CD4-positive, alpha-beta T cell treated with Interferon gamma for 1 hour (primary cell): ENCODE measurements at places on chromosomes 1 and 21.

DNA sequence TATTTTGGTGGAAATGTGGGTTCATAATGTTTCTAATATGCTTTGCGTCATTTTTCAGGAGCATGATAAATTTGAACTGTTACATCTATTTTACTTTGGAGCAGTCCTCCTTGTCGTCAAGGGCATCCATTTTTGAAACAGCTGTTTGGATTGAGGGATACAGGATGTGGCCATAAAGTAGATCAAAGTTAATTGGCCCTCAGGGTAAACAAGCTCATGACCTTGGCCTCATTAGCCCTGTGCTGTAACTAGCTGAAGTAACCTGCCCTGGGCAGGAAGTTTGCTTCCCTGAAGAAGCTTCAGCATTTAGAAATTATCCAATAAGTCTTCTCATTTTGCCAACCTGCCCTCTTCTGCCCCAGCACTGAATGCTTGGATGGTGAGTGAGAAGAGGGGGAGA lies 24.8 kb upstream of the RGL1 start:
- DNase-seq = no peak

DNA sequence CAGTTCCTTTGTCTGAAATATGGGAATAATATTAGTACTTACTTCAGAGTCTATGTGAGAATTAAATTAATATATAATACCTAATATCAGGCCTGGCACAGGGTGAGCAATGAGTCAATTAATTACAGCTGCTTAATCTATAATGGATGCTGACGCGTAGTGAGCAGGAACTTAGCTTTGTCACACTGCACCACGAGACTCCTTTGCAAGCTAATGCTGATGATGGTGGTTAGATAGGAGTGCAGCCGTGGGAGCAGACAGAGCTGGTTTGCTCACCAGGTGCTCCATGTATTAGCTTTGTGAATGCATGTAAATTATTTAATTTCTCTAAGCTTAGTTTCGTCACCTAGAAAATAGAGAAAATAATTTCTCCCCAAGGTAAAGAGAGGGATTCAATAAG lies 35.1 kb downstream of the KCNJ15 start:
- DNase-seq = no peak

DNA sequence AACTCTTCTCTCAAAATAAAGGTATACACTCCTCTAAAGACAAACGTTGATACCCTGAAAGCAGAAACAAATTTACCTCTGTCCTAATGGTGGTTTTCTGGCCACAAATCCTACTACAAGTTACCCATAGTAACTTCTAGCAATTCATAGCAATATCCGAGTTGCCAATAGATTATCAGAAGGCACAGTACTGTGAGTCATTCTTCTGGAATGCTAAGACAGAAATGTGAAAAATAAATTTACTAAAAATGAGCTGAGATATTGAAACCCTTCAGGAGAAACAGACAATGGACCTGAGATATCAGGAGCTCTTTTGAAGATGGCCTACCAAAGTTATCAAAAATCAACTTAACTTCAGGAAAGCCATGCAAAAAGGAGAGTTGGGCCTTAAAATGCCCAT lies 715.0 kb upstream of the ADAMTS5 start:
- DNase-seq = no peak

GRCh38 chr1:171501305-171502024 lies 16.1 kb downstream of the PRRC2C start:
- no peak for DNase-seq

DNA sequence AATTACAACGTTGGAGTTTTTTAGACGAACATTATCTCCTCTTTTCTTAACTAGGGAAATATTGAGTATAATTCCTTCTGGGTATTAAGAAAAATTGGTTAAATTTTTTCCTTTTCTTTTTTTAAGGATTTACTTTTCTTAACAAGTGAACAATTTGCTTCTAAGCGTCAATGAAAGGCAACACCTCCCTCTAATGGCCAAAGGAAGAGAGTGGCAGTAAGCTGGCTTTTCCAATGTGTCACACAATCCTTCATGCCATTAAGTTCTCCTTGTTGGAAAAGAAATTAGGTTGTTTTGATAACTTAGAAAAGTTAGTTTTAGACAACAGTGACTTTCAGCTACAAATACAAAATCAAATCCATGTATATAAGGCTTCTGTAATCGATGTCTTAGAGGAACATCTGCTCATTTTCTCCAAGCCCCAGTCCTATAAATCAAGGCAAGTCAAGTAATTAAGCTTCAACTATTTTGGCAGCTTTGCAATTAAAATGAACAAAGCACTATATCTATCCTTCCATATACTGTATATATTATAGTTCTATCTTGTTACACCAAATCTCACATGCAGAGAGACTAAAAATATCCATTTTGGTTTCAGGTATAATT lies 62.8 kb downstream of the EDEM3 start:
- DNase-seq = no peak

GRCh38 chr1:156419854-156420204 lies 50.8 kb downstream of the RHBG start:
- peak; percentile 28 for DNase-seq

DNA sequence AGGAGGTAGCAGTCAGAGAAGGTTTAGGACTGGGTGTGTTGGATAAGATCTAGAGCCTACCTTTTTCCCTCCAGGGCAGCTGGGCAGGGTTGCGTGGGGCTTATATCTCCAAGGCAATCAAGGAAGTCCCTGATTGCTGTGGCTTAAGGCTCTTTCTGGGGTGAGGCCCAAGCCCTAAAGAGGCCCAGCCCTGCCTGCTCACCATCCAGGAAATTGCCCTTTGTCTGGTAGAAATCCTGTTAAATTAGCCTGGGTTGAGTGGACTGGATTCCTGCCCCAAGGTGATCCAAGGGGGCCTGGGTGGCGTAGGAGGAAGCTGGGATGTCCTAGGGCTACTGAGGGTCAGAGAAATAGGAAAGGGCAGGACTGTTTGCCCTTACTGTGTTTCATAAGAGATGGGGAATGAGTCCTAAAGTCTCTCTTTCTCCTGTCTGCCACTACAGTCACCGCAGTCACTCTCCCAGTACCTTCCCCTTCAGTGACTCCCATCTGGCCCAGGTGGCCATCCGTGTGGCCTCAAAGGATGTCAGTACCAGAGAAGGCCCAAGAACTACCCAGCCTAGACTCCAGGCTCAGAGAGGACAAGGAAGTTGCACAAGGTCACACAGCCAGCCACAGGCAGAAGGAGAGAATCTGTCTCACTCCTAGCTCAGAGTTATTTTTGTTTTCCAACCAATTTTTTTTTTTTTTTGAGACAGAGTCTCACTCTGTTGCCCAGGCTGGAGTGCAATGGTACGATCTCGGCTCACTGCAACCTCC lies 25.8 kb downstream of the MFSD2A start:
- DNase-seq = no peak

GRCh38 chr1:206727981-206728696 lies 42.4 kb upstream of the IL19 start:
- no peak for DNase-seq

GRCh38 chr1:74818661-74819456 lies 85.9 kb downstream of the TYW3 start:
- DNase-seq = no peak

- no peak for DNase-seq
These were observed 127.9 kb downstream of the CLIC6 start for GRCh38 chr21:34796518-34797200.

DNA sequence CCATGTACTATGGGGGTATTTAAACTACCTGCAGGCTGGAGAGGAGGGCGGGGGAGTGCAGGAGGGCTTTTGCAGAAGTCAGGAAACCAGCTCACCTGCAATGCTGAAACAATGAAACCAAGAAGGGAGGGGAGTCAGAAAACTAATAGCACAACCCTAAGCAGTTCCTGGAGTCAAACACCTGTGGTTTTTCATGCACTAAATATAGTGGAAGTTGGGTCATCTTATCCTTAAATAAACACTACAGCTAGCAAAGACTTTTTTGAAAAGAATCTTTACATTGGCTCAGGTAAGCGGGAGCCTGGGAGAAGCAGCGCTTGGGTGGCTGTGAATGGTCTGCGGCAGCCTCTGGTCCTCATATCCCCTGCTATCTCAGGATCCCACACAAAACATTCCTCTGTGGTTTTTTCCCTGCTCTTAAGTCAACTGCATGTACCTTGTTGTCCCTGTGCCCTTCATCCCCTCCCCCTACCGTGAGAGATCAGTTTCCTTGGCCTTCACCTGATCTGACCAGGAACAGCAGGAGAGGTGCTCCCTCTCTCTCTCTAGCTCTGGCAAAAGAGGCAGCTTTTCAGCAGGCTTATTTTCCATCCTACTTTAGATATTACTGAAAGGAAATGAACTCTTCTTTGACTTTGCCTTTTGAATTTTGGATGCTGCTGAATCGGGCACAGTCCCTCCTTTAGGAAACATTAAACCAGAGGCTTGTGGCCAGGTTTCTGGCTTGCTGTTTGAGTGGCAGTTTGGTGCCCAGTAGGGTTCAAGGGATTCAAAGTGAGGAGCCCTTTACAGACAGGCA lies 26.6 kb downstream of the TENT5C start:
- no peak for DNase-seq

- DNase-seq = peak; percentile 87
These were observed 8.0 kb upstream of the TNFRSF14 start for GRCh38 chr1:2548068-2548589.

- no peak for DNase-seq
These were observed 1.0 kb downstream of the CCDC24 start for GRCh38 chr1:43992232-43992995.

GRCh38 chr1:214540324-214540723 lies 11.1 kb downstream of the PTPN14 start:
- DNase-seq = no peak

GRCh38 chr1:54064299-54064698 lies 10.9 kb downstream of the TCEANC2 start:
- no peak for DNase-seq

DNA sequence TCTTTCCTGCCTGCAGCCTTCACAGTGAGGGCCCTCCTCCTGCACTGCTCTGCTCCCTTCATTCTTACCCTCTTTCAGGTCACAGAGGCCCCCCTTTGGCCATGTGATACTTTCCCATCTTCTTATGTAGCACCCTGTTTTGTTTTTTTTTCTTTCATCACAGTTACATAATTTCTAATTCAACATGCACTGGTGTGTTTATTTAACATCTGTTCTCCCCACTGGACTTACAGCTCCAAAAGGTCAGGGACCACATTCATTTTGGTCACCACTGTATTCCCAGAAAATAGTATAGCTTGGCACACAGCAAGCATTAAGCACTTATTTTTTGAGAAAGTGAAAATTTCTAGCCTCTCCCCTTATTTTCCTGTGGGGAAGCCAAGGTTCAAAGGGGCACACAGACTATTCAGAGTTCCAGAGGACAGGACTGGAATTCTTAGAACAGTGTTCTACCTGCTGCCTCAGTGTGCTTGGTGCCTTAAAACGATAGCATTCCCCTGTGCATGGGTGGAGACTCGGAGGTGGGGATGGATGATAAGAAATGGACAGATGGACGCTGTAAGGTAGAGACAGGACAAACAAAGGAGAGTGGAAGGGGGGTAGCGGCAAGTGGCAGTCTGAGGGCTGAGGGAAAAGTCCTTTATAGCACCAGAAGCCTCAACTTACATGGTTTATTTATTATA lies 5.3 kb downstream of the DENND2D start:
- no peak for DNase-seq

GRCh38 chr1:38701088-38701487 lies 158.5 kb downstream of the RRAGC start:
- DNase-seq = no peak

DNA sequence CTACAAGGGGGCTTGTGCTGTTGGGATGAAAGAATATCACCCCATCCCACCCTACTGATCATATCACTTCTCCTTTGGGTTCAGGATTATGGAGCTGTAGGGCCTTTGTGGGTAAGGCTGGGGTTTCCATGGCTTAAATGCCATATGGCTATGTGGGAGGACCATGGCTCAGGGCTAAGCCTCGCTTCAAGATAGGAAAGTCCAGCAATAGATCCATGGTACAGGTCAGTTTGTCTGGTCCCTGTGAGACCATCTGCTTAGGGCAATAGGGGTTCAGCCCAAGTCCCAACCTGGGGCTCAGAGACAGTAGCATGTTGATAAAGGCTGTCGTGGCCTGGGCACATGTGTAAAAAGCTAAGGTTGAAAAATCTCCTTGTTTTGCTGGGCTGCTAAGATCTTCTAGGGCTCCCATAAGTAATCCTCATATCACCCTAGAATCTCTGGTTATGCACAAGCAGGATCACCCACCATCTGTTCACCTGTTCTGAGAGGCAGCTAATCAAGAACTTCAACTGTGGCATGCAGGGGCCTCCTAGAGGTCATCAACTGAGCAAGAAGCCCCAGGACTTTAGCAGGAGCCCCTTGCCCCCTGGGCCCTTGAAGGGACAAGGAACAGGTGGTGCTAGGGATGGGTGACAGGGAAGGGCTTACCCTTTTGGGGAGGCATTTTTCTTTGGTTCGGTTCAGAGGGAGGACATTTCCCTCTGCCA lies 66.5 kb downstream of the UBE2T start:
- no peak for DNase-seq

DNA sequence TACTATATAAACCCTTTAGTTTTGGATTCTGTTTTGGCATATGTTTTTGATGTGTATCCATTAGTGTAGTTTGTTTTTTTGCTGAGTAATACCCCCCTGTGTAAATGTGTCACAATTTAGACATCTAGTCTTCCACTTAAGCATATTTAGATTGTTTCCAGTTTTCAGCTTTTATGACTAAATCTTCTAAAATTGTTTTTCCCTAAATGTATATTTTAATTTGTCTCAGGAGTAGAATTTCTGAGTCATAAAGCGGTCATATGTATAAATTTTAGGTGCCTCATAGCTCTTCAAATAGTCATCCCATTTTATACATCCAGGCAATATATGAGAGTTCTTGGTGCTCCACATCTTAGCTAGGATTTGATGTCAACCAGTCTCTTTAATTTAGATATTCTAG lies 1348.0 kb downstream of the MRPL39 start:
- DNase-seq = no peak

DNA sequence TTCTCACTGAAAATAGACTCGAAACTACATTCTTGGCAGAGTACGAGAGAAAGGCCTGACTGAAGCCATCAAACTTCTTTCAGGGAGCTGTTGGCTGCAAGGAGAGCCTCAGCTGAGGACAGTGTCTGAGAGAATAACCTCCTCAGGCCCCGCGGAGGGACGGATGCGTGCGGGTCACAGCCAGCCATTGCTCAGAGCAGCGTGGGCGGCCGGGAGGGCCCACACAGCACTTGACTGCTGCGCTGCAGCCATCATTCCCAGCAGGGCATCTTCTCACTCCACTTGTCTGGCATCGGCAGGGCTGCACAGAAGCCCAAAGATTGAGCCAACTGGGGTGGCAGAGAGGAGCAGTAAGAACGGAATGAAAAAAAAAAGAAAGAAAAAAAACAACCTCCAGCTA lies 113.5 kb downstream of the XCL2 start:
- no peak for DNase-seq

DNA sequence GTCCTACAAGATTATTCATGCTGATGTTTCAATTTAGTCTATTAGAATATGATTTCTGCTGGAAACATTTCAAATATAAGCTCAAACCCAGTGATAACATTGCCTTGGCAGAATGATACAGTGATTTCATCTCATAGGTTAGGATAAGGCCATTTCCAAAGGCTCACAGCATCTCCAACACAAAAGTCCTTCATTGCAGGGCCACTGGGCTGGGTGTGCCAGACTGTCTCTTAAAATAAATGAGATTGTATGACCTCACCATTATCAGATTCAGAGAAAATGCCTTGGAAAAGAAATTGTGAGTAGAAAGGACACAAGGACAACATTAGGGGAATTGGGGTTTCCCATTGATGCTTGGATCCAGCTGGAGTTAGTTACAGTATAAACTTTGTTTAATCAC lies 30.4 kb downstream of the NGF start:
- DNase-seq = no peak

GRCh38 chr1:176552999-176553398 lies 90.0 kb downstream of the PAPPA2 start:
- DNase-seq = no peak
